Mammary microvascular endothelial cell (primary cell): ENCODE measurements at places on chromosomes 2 and 18. TPM values are rescaled to one million over a fixed set of nuclear protein-coding genes. Genes with fewer than 3 reads are reported as not detected.

C2orf72 gene
- total RNA-seq: not detected in 2 replicates

REG3A gene
- total RNA-seq: not detected in 2 replicates

IL36G gene
- not detected in 2 replicates for total RNA-seq

HMSD gene
- not detected in 2 replicates for total RNA-seq

SYT4 gene
- not detected in 2 replicates for total RNA-seq

DUSP2 gene
- total RNA-seq: 0.07 and 0.74 TPM in 2 replicates

SLC66A3 gene
- 25.0 and 30.0 TPM in 2 replicates for total RNA-seq

BBS5 gene
- 3.5 and 3.7 TPM in 2 replicates for total RNA-seq

ORC4 gene
- total RNA-seq: 40.6 and 54.8 TPM in 2 replicates

STAMBP gene
- 23.2 and 25.0 TPM in 2 replicates for total RNA-seq

GPR75 gene
- total RNA-seq: 0.27 and 0.94 TPM in 2 replicates

GIGYF2 gene
- 28.2 and 33.0 TPM in 2 replicates for total RNA-seq

CTNNA2 gene
- total RNA-seq: not detected in 2 replicates

MRO gene
- total RNA-seq: not detected in 2 replicates

MC2R gene
- not detected in 2 replicates for total RNA-seq

RAX gene
- not detected in 2 replicates for total RNA-seq

HES6 gene
- 3.3 and 4.5 TPM in 2 replicates for total RNA-seq

NEU2 gene
- not detected in 2 replicates for total RNA-seq

IAH1 gene
- 44.8 and 49.6 TPM in 2 replicates for total RNA-seq

CFAP65 gene
- total RNA-seq: not detected in 2 replicates

TRIB2 gene
- 25.7 and 26.7 TPM in 2 replicates for total RNA-seq

UCN gene
- total RNA-seq: not detected in 2 replicates

NTSR2 gene
- total RNA-seq: not detected in 2 replicates

FNDC4 gene
- total RNA-seq: 15.9 and 20.3 TPM in 2 replicates

ABHD1 gene
- total RNA-seq: not detected in 2 replicates

RNF144A gene
- 14.0 and 14.3 TPM in 2 replicates for total RNA-seq

FBXO36 gene
- total RNA-seq: 2.3 and 2.6 TPM in 2 replicates

TM4SF20 gene
- total RNA-seq: not detected in 2 replicates

DLGAP1 gene
- 0.93 and 1.1 TPM in 2 replicates for total RNA-seq

MOCOS gene
- total RNA-seq: 3.6 and 5.3 TPM in 2 replicates

TMEM127 gene
- 30.7 and 35.7 TPM in 2 replicates for total RNA-seq

CD8B2 gene
- not detected in 2 replicates for total RNA-seq

C2orf80 gene
- total RNA-seq: not detected in 2 replicates

GYPC gene
- total RNA-seq: 125 and 128 TPM in 2 replicates

PCGF1 gene
- 5.1 and 6.2 TPM in 2 replicates for total RNA-seq

MALL gene
- total RNA-seq: 171 and 194 TPM in 2 replicates

AOX1 gene
- 16.0 and 21.0 TPM in 2 replicates for total RNA-seq

ARHGAP15 gene
- not detected in 2 replicates for total RNA-seq

PLCD4 gene
- total RNA-seq: 0.60 and 1.2 TPM in 2 replicates

GCG gene
- total RNA-seq: not detected in 2 replicates

COL6A3 gene
- total RNA-seq: 3.0 and 4.3 TPM in 2 replicates

SLC38A11 gene
- total RNA-seq: not detected in 2 replicates

MGAT4A gene
- total RNA-seq: 49.2 and 68.6 TPM in 2 replicates

ANKMY1 gene
- total RNA-seq: 2.8 and 6.5 TPM in 2 replicates

EVA1A gene
- total RNA-seq: 59.5 and 78.1 TPM in 2 replicates

ABCB11 gene
- under 0.01 and 0.05 TPM in 2 replicates for total RNA-seq

RASGRP3 gene
- 68.6 and 106 TPM in 2 replicates for total RNA-seq

IL1B gene
- total RNA-seq: 4.1 and 7.1 TPM in 2 replicates

MAP3K19 gene
- total RNA-seq: not detected in 2 replicates

SERPINB13 gene
- not detected in 2 replicates for total RNA-seq

DSC3 gene
- 0.10 and 0.13 TPM in 2 replicates for total RNA-seq

CLEC4F gene
- 0.10 TPM in 1 of 2 replicates, not detected in the other for total RNA-seq

ATRAID gene
- 131 and 156 TPM in 2 replicates for total RNA-seq

POMC gene
- 6.3 and 7.2 TPM in 2 replicates for total RNA-seq
